T47D (cell line): ENCODE measurements at places on chromosomes 1 and 21.

- DNase-seq: peak; percentile 39
These were observed 683 bp downstream of the LRRC8D start for GRCh38 chr1:89821322-89822108.

GRCh38 chr1:183246436-183246835 is 60.4 kb downstream of the LAMC2 start:
- no peak for DNase-seq

- DNase-seq: no peak
These were observed 485.4 kb upstream of the USP24 start for GRCh38 chr1:55700359-55701130.

GRCh38 chr1:159879977-159880376 is 17.5 kb upstream of the VSIG8 start:
- DNase-seq: no peak

- DNase-seq: no peak
These were observed 72.7 kb upstream of the CNIH3 start for GRCh38 chr1:224543453-224543852.

- DNase-seq: no peak
These were observed 692.9 kb downstream of the USP25 start for GRCh38 chr21:16422702-16423101.

GRCh38 chr1:62433861-62434617 is 2.8 kb upstream of the USP1 start:
- DNase-seq: no peak

DNA sequence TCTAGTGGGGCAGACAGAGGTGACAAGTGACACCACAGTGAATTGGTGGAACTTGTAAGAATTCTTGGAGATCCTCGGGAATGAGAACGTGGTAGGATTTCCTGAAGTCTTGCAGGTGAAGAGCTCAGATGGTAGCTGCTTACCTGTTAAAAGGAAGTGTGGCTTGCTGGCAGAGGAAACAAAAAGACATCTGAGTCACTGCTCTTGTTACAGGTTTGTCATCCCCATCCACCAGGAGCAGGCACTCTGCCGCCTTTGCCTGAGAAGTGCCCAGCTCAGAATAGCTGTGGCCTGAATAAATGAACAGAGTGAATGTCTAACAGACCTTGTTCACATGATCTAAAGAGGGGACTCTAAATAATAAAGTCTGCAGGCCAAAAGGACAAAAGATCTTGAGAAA is 12.3 kb upstream of the ZSCAN20 start:
- no peak for DNase-seq

DNA sequence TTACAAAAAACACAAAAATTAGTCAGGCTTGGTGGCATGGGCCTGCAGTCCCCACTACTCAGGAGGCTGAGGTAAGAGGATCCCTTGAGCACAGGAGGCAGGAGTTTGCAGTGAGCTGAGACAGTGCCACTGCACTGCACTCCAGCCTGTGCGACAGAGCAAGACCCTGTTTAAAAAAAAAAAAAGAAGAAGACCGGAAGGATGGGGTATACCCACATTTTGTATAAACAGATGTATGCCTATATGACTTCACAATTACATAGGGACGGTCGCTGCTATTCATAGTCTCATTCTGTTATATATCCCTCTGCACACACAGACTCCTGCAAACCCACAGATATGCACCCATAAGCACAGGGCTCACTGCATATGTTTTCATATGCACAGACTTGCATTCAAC is 12.7 kb downstream of the LCK start:
- DNase-seq: no peak

GRCh38 chr21:34636961-34637360 is 22.0 kb upstream of the RCAN1 start:
- DNase-seq: no peak

DNA sequence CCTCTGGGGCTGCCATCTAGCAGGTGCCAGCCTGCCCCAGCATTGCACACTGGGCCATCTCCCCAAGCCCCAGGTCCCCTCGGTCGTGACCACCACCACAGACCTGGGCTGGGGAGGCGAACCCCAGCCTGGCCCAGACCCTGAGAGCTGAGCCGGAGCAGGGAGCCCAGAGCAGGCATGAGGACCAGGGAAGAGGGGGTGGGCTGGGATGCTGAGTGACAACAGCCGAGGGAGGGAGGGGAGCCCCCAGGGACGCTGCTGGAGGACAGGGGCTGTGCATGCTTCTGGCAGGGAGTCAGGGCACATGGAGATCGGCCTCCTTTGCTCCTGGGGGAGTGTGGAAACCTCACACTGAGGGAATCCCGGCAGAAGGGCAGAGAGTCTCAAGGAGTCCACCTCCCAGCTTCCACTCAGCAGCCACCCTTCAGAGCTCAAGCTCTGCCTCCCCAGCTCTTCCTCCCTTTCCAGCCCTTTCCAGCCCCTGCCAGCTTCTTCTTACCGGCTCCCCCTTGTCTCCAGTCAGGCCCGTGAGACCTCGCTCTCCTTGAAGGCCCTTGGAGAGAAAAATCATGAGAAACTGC is 23.7 kb upstream of the PEF1 start:
- no peak for DNase-seq

DNA sequence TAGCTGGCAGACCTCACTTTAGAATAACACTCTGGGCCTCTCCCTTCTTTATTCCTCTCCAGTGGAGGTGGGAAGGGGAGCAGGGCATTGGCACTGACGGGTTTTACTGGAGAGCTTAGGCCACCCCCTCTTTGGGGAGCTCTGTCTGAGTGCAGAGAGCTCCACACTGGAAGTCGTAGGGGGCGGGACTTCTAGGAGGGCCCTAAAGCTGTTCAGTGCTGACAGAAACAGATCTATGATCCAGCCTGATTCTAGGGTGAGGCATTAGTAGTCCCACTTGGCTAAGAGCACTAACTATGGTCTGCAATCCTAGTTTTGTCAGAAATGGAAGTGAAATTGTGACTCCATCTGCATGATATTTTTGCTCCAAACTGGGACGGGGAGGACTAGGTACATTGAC is 138.7 kb downstream of the MIS18A start:
- no peak for DNase-seq

- no peak for DNase-seq
These were observed 27.2 kb downstream of the HSPG2 start for GRCh38 chr1:21909787-21910503.

DNA sequence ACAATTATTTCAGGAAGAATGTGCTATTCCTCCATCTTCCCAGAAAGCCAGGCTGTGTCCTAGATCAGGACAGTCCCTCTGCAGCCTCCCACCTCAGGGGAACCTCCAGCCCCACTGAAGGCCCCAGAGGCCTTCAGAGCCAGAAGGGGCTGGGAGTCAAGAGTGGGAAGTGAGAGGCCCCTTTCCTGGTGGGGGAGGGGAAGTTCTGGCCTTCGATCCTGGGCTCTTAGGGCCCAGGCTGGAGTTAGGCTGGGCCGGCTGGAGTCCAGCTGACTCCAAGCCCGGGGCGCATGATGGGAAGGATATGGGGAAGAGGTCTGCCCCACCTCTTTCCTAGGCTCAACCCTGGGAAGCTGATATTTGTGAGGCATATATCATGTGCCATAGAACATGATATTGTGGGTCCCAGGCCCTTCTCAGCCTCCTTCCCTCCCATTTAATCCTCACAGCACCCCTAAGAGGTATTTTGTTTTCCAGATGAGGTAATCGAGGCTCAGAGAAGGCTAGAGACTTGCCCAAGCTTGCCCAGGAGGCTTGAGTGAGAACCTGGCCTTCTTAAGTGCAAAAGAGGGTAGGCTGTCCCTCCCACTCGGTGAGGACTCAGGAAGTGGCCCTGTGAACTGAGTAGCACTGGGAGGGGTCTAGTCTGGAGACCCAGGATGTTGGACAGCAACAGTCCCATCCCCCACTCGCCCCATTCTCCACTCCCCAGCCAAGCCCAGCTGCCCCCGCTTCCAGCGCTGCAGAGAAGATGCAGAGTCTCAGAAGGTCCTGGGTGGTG is 18.6 kb upstream of the HSPG2 start:
- no peak for DNase-seq

- peak; percentile 59 for DNase-seq
These were observed 9.6 kb downstream of the CAMK2N1 start for GRCh38 chr1:20476265-20477038.

DNA sequence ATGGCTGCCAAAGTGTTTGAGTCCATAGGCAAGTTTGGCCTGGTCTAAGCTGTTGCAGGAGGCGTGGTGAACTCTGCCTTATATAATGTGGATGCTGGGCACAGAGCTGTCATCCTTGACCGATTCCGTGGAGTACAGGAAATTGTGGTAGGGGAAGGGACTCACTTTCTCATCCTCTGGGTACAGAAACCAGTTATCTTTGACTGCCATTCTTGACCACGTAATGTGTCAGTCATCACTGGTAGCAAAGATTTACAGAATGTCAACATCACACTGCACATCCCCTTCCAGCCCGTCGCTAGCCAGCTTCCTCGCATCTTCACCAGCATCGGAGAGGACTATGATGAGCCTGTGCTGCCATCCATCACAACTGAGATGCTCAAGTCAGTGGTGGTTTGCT is 215.8 kb upstream of the JUN start:
- DNase-seq: no peak

- no peak for DNase-seq
These were observed 79.8 kb upstream of the HMCN1 start for GRCh38 chr1:185654199-185654951.

- no peak for DNase-seq
These were observed 137.8 kb upstream of the PALMD start for GRCh38 chr1:99507906-99508732.

DNA sequence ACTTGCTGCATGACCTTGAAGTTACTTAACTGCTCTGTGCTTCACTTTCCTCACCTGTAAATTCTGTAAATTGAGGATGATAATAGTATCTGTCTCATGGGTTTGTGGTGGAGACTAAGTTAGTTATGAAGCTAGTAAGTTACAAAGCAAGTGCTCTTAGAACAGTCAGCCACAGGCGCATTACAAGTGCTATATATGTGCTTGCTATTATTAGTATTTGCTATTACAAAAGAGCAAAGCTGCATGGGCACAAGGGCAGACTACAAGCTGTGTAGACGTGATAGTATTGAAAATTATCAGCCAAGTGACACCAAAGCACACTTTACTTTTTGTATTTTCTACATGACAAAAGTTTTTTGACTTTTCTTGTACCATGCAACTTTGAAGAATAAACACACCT is 150.9 kb upstream of the CTTNBP2NL start:
- DNase-seq: no peak

- DNase-seq: no peak
These were observed 1.1 kb upstream of the ST6GALNAC3 start for GRCh38 chr1:76073481-76073880.

- no peak for DNase-seq
These were observed 250.5 kb upstream of the POGK start for GRCh38 chr1:166588741-166589140.

DNA sequence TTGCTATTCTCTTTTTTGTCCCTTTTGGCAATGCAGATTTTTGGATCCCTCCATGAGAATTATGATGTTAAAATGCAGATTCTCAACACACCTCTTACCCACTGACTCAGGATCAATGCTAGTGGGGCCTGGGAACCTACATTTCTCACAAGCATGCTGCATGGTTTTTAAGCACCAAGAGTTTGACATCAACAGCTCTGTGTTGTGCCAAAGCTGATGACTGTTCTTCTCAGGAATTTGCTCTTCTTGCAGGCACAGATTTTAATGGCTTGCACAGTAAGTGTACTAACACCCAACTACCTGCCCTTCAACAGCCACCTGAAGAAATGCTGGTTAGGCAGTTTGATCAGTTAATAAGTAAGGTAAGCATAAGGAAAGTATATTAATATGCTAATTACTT is 468.7 kb downstream of the PTBP2 start:
- DNase-seq: no peak

- DNase-seq: peak; percentile 27
These were observed 738 bp downstream of the GNPAT start for GRCh38 chr1:231241750-231242149.

DNA sequence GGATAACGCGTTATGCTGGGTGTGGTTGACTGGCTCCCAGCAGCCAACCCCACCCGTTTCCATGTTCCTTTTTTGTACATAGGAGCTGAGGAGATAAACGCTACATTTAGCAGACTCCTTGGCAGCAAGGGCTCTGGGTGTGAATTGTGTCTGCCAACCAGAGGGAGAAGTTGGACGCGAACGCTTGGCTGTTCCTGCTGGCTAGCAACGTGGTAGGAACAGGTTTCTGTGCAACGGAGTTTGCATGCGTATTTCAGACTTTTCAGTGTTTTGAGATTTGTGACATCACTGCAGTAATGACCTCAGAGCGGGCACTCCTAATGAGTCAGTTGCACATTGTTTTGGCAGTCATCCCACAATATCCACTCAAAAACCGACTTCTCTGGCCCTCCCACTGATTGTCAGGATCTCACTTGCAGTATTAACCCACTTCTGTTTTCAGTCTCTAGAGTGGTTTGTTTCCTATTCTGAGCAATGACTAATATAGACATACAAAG is 98.7 kb upstream of the RGS1 start:
- no peak for DNase-seq

DNA sequence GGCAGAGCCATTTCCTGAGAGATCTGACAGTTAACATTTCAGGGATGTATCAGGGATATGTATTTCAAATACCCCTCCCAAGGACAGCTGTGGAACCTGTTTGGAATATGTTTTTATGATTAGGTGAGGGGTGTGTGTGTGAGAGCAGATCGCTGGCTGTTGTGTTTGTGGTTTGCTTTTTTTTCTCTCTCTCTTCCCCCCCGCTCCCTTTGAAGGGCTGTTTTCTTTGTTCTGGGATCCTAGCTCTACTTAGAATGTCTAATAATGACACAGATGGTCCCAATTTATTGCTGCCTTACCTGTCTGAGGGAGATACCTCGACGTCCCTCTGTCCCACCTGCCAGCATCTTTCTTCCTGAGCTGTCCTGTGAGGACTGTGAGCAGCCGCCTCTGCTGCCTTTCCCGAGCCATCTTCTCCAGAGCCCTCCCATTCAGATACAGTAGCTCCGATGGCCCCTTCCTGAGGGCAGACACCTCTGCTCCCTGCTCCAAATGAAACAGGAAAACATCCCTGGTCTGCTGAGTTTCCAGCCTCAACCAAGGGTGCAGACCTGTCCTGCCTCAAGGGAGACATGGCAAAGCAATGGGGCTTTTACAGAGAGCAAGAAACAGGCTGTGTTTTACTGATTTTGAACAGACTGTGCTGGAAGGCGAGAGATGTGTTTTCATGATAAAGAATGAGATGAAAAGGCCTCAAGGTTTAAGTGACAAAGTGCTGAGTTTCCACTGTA is 138.0 kb upstream of the TNR start:
- no peak for DNase-seq

GRCh38 chr1:230283678-230284077 is 142.5 kb downstream of the PGBD5 start:
- no peak for DNase-seq

DNA sequence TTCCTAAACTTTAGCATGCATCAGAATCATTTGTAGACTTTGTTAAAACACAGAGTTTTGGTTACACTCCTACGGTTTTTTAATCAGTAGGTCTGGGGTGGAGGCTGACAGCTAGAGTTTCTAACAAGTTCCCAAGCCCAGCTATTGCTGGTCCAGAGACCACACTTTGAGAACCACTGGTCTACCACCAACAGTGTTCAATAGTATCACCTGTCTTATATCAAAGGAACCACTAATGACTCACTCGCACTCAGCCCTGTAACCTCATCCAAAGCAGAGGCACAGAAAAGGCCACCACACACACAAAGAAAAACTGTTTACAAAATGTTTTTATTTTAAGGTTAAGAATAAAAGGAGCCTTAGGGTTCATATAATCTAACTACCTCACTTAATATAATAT is 68.7 kb downstream of the HIVEP3 start:
- DNase-seq: no peak

GRCh38 chr1:230791986-230792564 is 44.9 kb downstream of the CAPN9 start:
- DNase-seq: no peak
